GM12878 (cell line): ENCODE measurements at places on chromosomes 7 and 10. TPM values are rescaled to one million over a fixed set of nuclear protein-coding genes. Genes with fewer than 3 reads are reported as not detected.

SORCS3 gene
- not detected in 2 replicates for total RNA-seq

GRCh38 chr7:101453617-101454016 lies 90.9 kb downstream of the COL26A1 start:
- DNase-seq: no peak

DNA sequence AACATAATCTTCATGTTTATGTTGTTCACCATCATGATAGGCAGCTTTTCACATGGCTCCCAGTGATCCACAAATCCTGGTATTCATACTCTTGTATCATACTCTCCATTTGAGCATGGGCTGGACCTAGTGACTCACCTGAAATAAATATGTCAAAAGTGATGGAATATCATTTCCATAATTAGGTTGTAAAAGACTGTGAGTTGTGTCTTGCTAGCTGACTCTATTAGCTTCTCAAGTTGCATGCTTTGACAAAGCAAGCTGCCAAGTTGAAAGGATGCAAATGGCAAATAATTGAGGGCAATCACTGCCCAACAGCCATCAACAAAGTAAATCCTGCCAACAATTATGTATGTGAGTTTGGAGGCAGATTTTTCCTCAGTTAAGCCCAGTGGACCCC lies 300.4 kb downstream of the AHR start:
- no peak for DNase-seq

DNA sequence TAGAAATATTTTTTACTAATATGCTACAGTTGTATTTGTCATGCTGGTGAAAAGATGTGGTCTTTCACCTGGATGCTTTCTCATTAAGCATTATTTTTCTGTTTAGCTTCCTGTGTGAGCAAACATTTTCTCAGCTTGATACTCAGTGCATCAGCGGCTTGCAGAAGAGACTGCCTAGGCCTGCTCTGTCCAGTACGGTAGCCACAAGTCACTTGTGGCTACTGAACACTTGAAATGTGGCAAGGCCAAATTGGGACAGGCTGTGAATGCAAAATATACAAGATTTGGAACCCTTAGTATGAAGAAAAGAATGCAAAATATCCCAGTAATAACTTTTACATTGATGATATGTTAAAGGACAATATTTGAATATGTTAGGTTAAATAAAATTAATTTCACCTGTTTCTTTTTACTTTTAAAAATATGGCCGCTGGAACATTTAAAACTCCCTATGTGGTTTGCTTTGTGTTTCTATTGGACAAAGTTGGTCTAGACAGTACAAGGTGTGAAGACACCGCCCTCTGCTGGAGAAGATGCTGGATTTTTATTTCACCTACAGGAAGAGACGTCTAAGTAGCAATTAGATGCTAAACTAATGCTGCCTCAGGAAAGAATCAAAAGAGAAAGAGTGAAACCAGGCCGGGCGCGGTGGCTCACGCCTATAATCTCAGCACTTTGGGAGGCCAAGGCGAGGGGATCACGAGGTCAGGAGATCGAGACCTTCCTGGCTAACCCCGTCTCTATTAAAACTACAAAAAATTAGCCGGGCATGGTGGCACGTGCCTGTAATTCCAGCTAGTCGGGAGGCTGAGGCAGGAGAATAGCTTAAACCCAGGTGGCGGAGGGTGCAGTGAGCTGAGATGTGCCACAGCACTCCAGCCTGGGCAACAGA lies 5.3 kb downstream of the SRGN start:
- peak; percentile 69 for DNase-seq

- no peak for DNase-seq
These were observed 37.6 kb downstream of the WBP1L start for GRCh38 chr10:102781090-102781920.

GRCh38 chr7:113015034-113015645 lies 71.5 kb downstream of the GPR85 start:
- no peak for DNase-seq

DNA sequence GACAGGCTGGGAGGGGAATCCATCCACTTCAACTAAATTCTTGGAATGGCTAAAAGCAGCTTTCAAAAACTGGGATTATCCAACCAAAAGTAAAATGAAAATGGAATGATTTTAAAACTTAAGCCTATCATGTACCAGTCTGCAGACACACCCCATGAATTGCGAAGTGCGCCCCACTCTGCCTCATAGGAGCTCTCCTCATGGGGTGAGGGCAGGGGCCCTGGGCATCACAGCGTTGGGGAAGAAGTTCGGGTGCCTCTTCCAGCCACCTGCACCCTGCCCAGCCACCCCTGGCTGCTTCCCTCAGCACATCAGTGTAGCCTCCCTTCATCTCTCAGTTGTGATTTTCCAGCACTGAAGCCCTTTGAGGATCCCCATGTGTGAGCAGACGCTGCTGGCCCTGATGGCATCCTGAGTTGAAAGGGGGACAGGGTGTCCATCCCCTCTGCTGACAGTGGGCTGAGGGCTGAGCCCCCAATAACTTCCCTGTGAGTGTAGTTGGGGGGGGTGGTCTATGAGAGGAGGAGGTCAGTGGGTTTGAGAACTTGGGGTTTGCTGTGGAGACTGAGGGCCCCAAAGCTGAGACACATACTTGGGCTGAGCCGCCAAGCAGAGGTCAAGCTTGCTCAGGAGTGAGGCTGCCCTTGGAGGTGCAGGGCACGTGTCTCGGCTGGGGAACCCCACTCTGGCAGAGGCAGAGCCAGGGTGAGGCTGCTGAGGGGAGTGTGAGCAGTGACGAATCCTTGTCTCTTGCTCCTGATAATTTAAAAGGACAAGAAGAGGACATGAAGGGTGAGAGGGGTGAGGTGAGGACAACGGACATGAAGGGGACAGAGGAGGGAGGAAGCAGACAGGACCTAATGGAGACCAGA lies 542.1 kb downstream of the TCERG1L start:
- DNase-seq: no peak

DNA sequence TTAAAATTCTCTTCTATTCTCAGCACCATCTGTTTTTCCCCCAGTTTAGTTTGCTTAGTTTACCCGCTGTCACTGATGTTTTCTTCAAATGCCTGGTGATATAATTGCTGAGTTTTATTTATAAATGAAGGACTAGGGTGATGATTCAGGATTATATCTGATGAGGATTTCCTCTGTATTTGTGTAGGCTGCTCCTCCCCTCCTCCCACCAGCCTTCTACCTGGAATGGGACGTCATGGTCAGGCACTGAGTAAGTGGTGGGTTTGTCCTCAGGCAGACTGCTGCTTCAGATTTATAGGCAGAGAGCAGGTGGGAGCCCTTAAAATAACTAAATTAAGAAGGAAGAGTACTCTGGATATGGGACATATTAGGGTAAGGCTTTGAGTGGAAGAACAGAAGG lies 35.8 kb downstream of the PALS2 start:
- DNase-seq: no peak

DNA sequence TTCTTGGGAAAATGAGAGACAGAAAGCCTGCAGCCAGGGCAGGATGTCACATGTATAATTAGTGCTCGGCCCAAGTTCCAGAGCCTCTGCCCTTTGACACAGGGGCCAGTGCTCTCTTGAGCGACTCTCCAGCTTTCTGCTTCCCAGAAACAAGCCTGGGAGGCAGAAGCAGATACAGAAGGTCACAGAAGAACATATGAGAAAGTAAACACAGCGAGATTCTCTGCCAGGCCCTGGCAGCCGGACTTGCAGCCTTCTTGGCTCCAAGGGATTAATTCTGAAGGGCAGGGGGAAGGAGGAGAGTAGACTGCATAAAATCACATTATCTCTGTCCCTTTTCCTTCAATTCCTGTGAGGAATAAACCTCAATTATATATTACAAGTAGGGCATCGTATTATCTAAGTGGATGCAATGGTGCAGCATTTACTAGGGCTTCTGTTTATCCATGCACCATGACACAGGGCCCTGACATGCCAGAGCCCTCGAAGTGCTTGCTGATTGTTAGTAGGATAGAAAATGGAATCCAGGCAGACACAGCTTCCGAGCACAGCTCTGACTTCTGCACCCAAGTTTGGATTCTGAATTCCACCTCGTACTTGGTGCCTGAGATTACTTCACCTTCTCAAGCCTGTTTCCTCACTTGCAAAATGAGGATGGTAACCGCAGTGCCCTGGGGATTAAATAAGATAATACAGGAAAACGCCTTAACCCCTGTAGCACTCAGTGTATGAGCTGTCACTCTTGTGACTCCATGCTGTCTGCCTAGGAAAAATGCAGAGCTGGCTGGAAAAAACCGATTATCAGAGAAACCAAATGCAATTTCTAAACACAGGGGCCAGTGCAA lies 536.5 kb downstream of the TNS3 start:
- DNase-seq: no peak

DNA sequence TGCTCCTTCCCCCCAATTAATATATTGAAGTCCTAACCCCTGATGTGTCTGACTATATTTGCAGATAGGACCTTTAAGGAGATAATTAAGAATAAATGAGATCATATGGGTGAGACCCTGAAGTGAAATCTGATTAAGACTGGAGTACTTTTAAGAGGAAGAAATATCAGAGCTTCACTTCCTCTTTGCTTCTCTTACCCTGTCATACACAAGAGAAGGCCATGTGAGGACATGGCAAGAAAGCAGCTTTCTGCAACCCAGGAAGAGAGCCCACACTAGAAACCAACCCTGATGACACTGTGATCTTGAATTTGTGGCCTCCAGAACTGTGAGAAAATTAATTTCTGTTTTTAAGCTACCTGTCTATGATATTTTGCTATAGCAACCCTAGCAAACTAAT lies 44.2 kb downstream of the JMJD1C start:
- peak; percentile 66 for DNase-seq

- DNase-seq: no peak
These were observed 238.7 kb upstream of the PRSS58 start for GRCh38 chr7:142496545-142496991.

UNCX gene
- total RNA-seq: not detected in 2 replicates

GRCh38 chr7:94949532-94949931 lies 42.1 kb downstream of the PPP1R9A start:
- DNase-seq: no peak

DNA sequence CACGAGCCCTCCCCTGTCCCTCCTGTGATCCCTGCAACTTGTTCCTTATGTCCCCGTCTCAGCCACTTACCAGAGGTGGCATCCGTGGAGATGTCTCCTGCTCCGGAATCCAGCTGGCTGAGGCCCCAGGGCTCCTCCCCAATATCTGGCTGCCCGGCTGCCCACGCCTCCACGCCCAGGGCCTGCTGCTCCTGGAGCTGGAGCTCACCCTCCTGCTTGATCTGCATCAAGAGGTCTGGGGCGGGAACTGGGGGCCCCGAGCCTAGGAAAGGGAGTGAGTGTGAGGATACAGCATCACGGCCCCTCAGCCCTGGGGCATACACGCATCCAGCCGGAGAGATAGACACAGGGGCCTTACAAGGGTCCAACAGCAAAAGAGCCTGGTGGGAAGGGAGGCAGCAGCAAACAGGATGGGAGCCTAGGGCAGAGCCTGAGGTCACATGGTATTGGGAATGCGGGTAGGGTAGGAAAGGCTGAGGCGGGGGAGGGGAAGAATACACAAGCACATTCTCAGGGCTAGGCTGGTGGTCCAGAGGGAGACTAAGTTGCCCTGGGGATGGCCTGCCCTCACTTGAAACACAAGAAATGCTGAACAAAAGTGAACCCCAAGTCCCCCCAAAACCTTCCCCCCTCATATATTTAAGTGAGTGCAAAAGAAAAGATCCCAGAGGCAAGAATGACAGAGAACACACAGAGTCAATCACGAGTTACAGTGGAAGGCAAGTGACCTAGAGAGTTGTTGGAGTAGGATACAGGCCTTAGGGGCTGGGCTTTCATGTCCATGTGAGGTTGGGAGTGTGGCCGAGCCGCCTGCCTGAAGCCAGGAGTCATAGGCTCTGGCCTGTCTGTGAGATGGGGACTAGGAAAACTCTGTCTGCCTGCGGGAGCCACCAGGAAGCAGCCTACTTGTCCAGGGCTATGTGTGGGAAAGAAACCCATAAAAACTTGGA lies 16.9 kb upstream of the ZNF777 start:
- DNase-seq: no peak

DNA sequence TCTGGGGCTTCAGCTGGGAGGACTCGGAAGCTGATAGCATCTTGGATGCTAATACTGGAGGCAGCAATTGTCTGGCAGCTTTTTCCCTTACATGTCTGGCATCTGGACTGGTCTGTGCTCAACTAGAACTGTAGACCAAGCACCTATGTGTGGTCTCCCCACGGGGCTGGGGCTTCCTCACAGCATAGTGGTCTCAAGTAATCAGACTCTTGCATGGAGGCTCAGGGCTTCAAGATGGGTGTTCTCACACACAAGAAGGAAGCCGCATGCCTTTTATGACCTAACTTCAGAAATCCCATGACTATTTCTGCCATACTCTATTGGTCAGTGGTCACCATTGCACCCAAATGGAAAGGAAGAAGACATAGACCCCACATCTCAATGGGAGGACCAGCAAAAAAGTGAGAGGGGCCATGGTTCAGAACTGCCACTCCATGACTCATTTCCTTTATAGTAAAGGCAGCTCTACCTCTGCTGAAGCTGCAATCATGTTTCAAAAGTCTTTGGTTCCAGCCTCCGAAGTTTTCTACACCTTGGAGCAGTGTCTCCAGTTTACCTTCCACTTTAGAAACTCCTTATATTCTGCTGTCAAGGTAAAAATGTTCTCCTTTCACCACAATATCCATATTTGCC lies 14.7 kb downstream of the AOC1 start:
- no peak for DNase-seq

ADAMTS14 gene
- not detected in 2 replicates for total RNA-seq

PRSS2 gene
- 28.8 and 35.7 TPM in 2 replicates for total RNA-seq

SLC35G1 gene
- 6.2 and 6.6 TPM in 2 replicates for total RNA-seq

DNA sequence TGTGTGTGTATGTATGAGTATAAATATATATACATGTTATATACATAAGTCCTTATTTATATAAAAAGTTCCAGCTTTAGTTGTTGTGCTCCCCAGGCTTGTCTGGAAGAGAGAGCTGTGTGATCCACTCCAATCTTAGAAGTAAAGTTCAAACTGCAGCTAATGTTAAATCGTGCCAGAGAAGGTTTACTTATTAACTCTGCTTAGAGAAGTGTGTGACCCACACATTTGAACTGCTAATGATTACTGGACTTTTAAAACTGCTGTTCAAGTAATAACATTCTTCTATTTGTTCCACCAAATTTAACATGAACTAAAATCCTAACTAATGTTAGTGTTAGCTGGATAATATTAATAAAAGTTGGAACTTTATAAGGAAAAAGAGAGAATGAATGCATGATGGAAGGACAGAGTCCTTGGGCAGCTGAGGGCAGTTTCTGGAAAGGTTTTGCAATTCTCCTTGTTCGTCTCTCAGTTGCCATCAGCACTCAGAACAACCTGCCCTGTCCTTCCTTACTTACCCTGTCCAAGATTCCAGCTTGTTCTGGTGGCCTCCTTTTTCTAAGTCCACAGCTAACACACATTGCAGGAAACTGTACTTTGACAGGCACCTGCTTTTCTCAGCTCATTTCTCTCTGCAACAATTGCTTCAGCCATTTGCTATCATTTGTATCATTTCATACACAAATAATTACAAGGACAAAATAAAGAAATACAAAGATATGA lies 162.6 kb downstream of the FAM107B start:
- no peak for DNase-seq
